T follicular helper cell (primary cell): ENCODE measurements at places on chromosomes 1 and 21.

DNA sequence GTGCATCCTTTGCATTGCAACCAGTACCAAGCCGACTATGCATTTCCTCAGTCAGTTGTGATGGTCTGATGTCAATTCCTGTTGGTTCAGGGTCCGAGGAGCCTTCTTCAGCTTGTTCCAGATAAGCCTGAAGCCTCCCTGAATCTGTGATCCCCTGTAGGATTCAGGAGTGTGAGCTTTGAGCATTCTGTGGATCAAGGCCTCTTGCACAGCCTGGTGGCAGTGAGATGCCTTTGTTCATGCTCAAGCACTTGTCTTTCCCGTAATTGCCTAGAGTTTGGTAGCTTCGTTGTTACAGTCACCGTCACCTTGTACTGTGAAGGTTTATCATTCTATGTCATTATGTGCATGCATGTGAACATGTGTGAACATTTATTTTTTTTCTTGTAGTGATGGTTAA lies 103.5 kb downstream of the PBX1 start:
- DNase-seq, result no peak

GRCh38 chr1:3577711-3578432 lies 33.4 kb downstream of the MEGF6 start:
- no peak for DNase-seq

GRCh38 chr21:15935530-15935929 lies 205.7 kb downstream of the USP25 start:
- no peak for DNase-seq

GRCh38 chr1:211537253-211537652 lies 41.7 kb downstream of the SLC30A1 start:
- DNase-seq, result no peak

DNA sequence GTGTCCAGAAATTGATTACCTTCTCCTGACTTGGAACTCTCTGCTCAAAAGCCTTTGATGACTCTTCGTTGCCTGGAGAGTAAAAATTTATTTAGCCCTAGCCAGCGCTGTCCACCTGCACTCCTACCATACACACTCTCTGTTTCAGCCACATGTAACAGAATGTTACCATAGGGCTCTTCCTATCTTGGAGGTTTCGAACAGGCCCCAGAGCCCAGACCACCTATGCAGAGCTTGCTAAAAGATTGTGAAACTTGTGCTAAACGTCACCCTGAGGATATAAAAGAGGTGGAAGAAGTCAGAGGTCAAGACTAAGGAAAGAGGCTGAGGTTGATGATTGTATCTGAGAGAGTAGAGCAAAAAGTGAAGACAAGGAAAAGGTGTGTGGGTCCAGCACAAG lies 237.0 kb upstream of the HOOK1 start:
- DNase-seq, result no peak

DNA sequence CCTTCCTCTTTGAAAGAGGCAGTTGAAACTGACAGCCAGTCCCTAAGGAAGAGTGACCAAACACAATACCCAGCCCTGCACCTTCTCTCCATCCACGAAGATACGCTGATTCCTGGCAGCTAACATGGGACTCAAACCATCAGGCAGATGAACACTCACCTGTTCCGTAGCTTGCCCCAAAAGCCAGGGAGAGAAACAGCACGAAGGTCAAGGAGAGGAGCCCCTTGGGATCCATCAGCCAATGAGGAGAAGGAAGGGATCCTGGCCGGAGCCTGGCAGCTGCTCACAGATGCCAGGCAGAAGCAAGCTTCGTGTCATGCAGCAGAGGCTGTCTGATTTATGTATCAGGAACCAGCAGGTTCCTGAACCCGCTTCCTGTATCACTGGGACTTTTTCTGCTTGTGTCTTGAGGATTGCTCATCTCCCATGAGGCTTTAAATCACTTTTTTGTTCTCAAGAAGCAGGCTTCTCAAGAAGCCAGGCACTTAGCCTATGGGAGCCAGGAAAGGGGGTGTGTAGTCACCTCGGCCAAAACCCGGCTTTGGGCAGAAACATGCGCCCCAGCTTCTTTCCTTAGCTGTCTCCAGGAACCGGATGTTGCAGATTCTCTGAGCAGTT lies at the start of gene SLAMF1:
TSS of gene SLAMF1 (minus strand) at position 334 of the 618 bp plus-strand sequence. CDS start at position 235, 99 bp downstream.
- peak; percentile 18 for DNase-seq
